ENCODE measurements at places on chromosomes 12 and 14. TPM values are rescaled to one million over a fixed set of nuclear protein-coding genes. Genes with fewer than 3 reads are reported as not detected.
A peak's percentile ranks its signal among the peaks of the same experiment; 100 is the strongest.

GRCh38 chr14:51738754-51739153 is 87.0 kb downstream of the FRMD6 start:
- DNase-seq, result no peak

AICDA gene
- total RNA-seq, result 0.39 TPM

HOXC6 gene
- 14.7 TPM for total RNA-seq

MYRFL gene
- 0.36 TPM for total RNA-seq

- no peak for DNase-seq
Measured at GRCh38 chr14:62914025-62914424, 131.2 kb downstream of the KCNH5 start.

- no peak for DNase-seq
Measured at GRCh38 chr12:92764831-92765230, 62.0 kb downstream of the PLEKHG7 start.

- peak; percentile 55 for DNase-seq
Measured at GRCh38 chr12:52042706-52043385, 8.4 kb upstream of the NR4A1 start.

DNA sequence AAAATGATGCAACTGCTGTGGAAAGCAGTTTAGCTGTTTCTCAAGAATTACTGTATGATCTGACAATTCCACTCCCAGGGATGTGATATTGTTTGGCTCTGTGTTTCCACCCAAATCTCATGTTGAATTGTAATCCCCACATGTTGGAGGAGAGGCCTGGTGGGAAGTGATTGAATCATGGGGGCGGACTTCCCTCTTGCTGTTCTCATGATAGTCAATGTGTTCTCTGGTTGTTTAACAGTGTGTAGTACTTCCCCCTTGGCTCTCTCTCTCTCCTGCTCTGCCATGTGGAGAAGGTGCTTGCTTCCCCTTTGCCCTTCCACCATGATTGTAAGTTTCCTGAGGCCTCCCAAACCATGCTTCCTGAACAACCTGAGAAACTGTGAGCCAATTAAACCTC is 93.4 kb upstream of the CPM start:
- no peak for DNase-seq

GPX2 gene
- not detected for total RNA-seq

- DNase-seq, result no peak
Measured at GRCh38 chr14:64755781-64756221, 51.6 kb downstream of the PLEKHG3 start.

GRCh38 chr12:52193991-52194390 is 2.2 kb upstream of the KRT80 start:
- no peak for DNase-seq

DNA sequence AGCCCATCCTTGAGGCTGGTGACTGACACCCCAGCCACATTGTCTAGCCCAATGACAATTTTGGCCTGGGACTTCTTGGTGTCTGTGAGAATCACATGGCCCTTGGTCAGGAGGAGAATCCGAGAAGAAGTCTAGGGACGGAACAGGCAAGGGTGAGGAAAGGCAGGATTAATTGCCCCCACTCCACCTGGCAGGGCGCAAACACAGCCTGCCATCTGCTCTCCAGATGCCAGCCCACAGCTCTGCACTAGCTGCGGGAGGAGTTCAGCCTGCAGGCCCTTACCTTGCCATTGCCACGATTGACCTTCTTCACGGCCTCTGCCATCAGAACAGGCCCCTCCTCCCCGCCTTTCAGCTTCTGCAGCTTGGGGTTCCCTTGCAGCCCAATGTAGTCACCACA is 13.1 kb upstream of the TAC3 start:
- DNase-seq, result no peak

TEAD4 gene
- 29.0 TPM for total RNA-seq

DNA sequence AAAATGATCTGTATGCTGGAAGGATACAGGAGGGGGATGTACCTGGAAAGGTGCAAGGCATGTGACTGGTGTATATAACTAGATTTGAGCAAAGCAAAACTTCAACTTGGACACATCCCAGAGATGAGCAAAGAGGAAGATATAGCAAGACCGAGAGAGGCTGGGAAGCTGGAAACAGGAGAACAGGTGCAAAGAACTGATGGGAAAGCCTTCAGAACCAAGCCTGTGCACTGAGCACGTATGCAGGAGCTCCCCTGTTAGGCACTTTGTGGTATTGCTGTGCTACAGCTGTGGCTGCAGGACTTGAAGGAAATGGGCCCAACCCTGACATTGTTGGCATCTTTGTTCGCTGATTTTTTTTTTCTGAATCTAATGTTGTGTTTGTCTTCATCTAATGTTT is 120.7 kb upstream of the PWP1 start:
- DNase-seq, result no peak

- no peak for DNase-seq
Measured at GRCh38 chr12:104122298-104122697, 15.7 kb downstream of the NFYB start.
